Fibroblast of lung (primary cell): ENCODE measurements at places on chromosomes 7 and 10.

GRCh38 chr7:54738737-54739136 is 20.3 kb downstream of the SEC61G start:
- DNase-seq = no peak
- no peaks in the 10 kb centered on the region for H3K27me3 ChIP-seq
- no peaks in the 10 kb centered on the region for H3K36me3 ChIP-seq
- H3K4me3 ChIP-seq = no peak overlapping the region
- no peaks in the 10 kb centered on the region for H3K4me1 ChIP-seq

- no peak overlapping the region for H3K27ac ChIP-seq
- no peak overlapping the region for H3K4me3 ChIP-seq
- DNase-seq = peak; percentile 31
Observed at GRCh38 chr7:78225534-78225933, 427.0 kb downstream of the PHTF2 start.

GRCh38 chr7:111987886-111988285 is 218.3 kb downstream of the DOCK4 start:
- no peak overlapping the region for H3K27ac ChIP-seq
- peaks cover 5% of the 10 kb centered on the region for H3K4me1 ChIP-seq
- DNase-seq = no peak
- H3K36me3 ChIP-seq = peaks cover 6% of the 10 kb centered on the region

- no peak overlapping the region for H3K4me3 ChIP-seq
- no peaks in the 10 kb centered on the region for H3K36me3 ChIP-seq
- H3K4me1 ChIP-seq = no peaks in the 10 kb centered on the region
- no peak for DNase-seq
- no peaks in the 10 kb centered on the region for H3K27me3 ChIP-seq
Observed at GRCh38 chr7:102064361-102065025, 222.2 kb upstream of the SH2B2 start.

- peaks cover 4% of the 10 kb centered on the region for H3K4me1 ChIP-seq
- no peak for DNase-seq
Observed at GRCh38 chr10:101691081-101691480, 3.9 kb downstream of the FBXW4 start.

DNA sequence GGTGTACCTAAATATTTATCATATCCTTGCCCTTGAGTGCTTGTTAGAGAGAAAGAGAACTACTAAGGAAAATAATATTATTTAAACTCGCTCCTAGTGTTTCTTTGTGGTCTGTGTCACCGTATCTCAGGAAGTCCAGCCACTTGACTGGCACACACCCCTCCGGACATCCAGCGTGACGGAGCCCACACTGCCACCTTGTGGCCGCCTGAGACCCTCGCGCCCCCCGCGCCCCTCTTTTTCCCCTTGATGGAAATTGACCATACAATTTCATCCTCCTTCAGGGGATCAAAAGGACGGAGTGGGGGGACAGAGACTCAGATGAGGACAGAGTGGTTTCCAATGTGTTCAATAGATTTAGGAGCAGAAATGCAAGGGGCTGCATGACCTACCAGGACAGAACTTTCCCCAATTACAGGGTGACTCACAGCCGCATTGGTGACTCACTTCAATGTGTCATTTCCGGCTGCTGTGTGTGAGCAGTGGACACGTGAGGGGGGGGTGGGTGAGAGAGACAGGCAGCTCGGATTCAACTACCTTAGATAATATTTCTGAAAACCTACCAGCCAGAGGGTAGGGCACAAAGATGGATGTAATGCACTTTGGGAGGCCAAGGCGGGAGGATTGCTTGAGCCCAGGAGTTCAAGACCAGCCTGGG is 11.4 kb downstream of the SERPINE1 start:
- peaks cover 18% of the 10 kb centered on the region for H3K36me3 ChIP-seq
- no peaks in the 10 kb centered on the region for H3K27me3 ChIP-seq
- peak overlapping the region; percentile 48 for H3K27ac ChIP-seq
- H3K4me3 ChIP-seq = no peak overlapping the region
- peaks cover 27% of the 10 kb centered on the region for H3K4me1 ChIP-seq

GRCh38 chr10:104406715-104407650 is 53.4 kb downstream of the CFAP58 start:
- no peak overlapping the region for H3K27ac ChIP-seq
- no peak overlapping the region for H3K4me3 ChIP-seq
- no peaks in the 10 kb centered on the region for H3K4me1 ChIP-seq
- DNase-seq = peak; percentile 57
- H3K36me3 ChIP-seq = no peaks in the 10 kb centered on the region

DNA sequence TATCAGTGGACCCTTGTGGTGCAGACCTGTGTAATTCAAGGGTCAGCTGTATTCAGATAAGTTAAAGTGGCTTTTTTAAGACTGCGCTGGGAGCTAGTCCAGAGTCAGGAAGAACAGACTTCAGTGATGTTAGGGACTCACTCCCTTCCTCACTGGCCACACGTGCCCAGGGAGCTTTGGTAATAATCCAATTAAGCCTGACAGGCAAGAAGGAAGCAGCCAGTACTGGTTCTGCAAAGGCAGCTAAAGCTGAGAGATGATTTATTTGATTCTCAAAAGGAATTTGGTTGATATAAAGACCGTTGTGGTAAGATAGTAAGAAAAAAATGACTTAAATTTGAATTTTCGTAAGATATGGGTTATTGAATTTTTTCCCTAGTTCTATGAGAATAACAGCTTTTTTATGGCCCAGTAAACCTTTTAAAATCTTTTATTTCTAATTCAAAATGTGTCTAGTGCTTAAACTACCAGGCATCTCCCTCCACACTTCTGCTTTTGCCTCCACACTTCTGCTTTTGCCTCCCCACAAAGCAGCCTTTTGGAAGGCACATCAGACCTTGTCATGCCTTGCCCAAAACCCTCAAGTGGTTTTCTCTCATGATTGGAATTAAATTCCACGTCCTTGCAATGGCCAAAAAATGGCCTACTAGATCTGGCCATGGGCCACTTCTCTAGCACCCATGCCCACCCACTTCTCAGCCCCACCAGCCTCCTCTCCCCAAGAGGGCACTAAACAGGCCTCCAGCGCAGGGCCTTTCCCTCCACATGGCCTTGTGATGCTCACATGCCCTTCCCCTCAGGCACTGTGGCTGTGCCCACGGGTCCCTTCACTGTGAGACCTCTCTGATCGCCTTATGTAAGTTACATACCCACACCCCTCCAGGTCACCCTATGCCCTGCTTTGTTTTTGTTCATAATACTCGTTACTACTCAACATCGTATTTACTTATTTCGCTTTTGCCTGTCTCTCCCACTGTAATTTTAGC is 92.5 kb downstream of the POU6F2 start:
- H3K27ac ChIP-seq = no peak overlapping the region
- DNase-seq = no peak
- H3K4me3 ChIP-seq = no peak overlapping the region
- H3K36me3 ChIP-seq = no peaks in the 10 kb centered on the region
- no peaks in the 10 kb centered on the region for H3K27me3 ChIP-seq
- no peaks in the 10 kb centered on the region for H3K4me1 ChIP-seq

- H3K4me3 ChIP-seq = no peak overlapping the region
- DNase-seq = no peak
- no peaks in the 10 kb centered on the region for H3K36me3 ChIP-seq
- no peak overlapping the region for H3K27ac ChIP-seq
- no peaks in the 10 kb centered on the region for H3K27me3 ChIP-seq
Observed at GRCh38 chr10:77936697-77937567, 10.4 kb upstream of the DLG5 start.

DNA sequence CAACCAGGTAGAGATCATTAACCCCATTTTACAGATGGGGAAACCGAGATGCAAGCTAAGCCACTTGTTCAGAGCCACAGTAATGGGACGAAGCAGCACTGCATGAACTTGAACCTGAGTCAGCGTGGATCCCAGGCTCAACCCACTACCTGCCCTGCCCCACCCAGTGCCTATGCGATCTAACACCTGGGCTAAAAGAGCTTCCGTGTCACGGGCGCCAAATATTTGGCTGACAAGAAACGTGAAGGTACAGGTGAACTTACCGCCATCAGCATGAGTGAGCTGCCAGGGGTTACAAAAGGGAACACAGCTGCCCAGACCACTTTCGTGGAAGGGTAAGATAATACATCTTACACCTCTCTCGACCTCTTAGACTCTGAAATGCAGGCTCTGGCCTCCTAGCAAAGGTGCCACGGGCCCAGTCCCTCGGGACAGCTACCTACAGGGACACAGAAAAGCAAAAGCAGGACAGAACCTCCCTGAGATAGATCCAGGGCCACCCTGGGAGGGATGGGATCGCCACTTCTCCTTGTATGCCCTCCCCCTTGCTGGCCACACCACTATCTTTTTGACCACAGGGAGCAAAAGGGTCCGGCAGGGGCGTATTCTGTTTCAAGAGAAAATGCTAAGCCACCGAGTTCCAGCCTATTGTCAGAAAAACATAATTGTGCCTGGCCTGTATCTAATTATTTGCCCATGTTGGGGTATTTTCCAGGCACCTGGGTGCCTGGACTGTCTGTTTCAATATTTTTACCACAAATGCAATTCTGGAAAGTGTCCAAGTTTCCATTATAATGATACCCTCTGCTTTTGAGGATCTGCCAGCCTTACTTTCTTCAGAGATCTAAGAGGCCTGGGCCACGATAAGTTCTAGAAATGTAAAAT is 6.4 kb downstream of the CHST15 start:
- no peak for DNase-seq
- H3K27ac ChIP-seq = no peak overlapping the region
- no peaks in the 10 kb centered on the region for H3K4me1 ChIP-seq
- H3K27me3 ChIP-seq = no peaks in the 10 kb centered on the region
- no peaks in the 10 kb centered on the region for H3K36me3 ChIP-seq
- H3K4me3 ChIP-seq = no peak overlapping the region

- H3K27ac ChIP-seq = no peak overlapping the region
- DNase-seq = peak; percentile 81
- no peaks in the 10 kb centered on the region for H3K27me3 ChIP-seq
Observed at GRCh38 chr10:74371696-74372095, 220.7 kb downstream of the ADK start.

- no peak for DNase-seq
- no peaks in the 10 kb centered on the region for H3K36me3 ChIP-seq
- no peak overlapping the region for H3K4me3 ChIP-seq
- no peaks in the 10 kb centered on the region for H3K4me1 ChIP-seq
- H3K27me3 ChIP-seq = no peaks in the 10 kb centered on the region
Observed at GRCh38 chr10:63919575-63920279, 398.5 kb downstream of the REEP3 start.

DNA sequence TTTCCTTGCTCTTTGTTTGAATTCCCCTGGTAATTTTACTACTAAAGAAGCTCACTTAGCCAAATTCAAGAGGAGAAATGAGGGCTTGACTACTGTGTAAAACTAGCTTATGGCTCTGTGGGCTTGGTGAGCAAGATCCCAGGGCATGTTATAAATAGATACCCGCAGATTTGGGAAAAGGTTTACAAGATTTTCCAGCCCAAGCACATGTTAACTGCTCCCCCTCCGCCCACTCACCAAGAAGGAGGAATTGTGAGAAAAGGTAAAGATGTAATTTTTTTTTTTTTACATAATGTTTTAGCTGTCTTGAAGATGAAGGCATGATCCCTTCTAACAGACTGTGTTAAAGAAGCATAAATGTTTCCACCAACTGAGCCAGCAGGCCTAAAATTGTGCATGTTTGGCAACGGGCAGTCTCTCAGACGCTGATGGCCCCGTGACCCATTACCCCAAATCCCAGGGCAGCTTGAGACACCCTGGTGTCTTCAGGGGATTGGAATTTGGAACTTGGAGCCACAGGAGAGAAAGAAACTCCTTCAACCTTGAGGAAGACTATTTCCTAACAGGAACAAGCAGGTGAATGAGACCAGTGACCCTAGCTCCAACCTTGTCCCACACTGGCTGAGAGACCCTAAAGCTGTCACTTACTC is 429.8 kb upstream of the CELF2 start:
- no peak overlapping the region for H3K4me3 ChIP-seq
- no peak overlapping the region for H3K27ac ChIP-seq
- no peaks in the 10 kb centered on the region for H3K36me3 ChIP-seq
- no peaks in the 10 kb centered on the region for H3K27me3 ChIP-seq

DNA sequence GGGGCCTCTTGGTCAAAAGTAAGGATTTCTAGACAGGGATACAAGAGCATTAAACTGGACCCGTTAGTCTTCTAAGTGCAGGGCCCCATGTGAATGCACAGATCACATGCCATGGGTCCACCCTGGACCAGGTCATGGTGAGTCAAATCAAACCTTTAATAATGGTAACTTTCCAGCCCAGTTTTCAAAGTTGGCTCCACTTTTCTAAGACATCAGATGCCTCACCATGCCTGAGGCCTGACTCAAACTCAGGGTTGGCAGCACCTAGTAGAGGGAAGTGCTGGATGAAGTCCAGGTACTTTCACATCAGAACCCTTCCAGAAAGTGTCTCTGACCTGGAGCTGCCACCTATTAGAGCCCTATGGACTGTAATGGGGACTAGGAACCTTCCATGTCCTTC is 9.7 kb upstream of the SMIM30 start:
- no peak overlapping the region for H3K27ac ChIP-seq
- H3K36me3 ChIP-seq = no peaks in the 10 kb centered on the region
- no peaks in the 10 kb centered on the region for H3K4me1 ChIP-seq
- H3K27me3 ChIP-seq = no peaks in the 10 kb centered on the region
- no peak overlapping the region for H3K4me3 ChIP-seq

DNA sequence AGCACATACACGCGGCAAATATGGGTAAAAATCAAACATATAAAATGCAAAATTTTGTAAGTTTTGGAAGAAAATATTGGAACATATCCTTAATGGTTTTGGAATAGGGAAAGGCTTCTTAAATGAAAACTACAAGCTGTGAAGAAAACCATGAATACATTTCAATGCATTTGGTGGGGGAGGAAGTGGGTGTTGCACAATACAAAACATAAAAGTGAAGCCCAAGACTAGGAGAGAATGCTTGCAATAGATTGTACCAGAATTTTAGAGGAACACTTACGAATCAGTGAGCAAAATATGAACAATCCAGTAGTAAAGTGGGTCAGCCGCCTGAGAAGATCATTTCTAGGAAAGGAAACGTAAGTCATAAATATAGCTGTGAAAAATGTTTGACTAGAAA is 322.6 kb upstream of the MKI67 start:
- no peaks in the 10 kb centered on the region for H3K36me3 ChIP-seq
- no peaks in the 10 kb centered on the region for H3K27me3 ChIP-seq
- no peaks in the 10 kb centered on the region for H3K4me1 ChIP-seq
- H3K27ac ChIP-seq = no peak overlapping the region

GRCh38 chr7:13894954-13895353 is 94.5 kb downstream of the ETV1 start:
- H3K27me3 ChIP-seq = no peaks in the 10 kb centered on the region
- H3K36me3 ChIP-seq = no peaks in the 10 kb centered on the region
- no peak for DNase-seq
- H3K4me3 ChIP-seq = no peak overlapping the region
- no peak overlapping the region for H3K27ac ChIP-seq
